ENCODE measurements at places on chromosomes 2 and 18.
A peak's percentile ranks its signal among the peaks of the same experiment; 100 is the strongest.

- DNase-seq: no peak
Measured at GRCh38 chr2:12766421-12766879, 49.7 kb downstream of the TRIB2 start.

- no peak for DNase-seq
Measured at GRCh38 chr2:108315444-108315934, 26.8 kb downstream of the SULT1C2 start.

- DNase-seq: no peak
Measured at GRCh38 chr2:162560291-162560690, 216.4 kb downstream of the GCA start.

DNA sequence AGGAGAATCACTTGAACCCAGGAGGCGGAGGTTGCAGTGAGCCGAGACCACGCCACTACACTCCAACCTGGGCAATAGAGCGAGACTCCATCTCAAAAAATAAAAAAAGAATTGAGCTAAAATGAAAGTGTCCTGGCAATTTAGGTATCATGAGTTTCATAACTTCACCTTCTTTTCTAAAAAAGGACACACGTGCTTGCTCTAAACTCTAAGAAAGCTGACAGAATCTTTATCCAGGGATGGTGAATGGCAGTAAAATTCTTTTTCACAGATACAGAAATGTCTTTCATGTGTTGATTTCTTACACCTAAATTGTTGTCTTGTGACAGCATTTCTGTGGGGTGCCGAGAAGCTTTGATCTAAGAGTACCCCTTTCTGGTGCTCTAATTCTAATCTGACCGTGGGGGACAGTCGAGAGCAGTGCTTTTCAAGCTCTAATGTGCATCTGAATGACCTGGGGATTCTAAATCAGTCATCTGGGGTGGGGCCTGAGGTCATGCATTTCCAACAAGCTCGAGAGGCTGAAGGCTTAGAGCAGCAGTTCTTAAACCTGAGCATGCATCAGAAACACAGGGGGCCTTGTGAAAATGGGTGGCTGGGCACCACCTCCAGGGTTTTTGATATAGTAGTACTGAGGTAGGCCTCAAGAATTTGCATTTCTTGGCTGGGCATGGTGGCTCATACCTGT lies 42.1 kb upstream of the REL start:
- DNase-seq: no peak

DNA sequence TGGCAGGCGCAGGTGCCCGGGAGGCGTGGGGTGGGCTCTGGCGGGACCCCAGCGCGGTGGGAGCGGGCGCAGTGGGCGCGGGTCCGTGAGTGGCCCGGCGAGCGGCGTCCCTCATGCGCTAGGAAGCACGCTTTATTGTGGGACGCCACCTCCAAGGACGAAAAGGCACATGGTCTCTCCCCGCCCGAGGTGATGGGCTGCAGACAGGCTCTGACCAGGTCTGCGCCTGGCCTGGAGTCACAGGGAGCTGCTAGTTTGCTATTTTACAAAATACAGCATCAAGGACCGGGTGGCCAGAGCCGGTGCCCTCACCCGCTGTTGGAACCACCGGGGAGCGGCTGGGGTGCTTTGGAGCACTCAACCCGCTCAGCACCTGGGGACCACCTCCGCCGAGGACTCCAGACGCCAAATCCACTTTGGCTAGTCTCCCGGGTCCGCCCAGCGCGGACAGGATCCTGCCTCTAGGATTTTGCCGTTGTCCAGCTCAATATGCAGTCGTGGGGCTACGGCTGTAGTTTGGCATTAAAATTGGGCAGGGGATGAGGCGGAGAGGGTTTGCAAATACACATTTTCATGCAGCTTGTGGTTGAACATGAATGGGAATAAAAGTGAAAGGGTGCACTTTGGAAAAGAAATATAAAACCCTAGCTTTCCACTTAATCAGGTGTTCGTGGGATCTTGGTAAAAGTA lies 65.4 kb downstream of the LRRFIP1 start:
- DNase-seq: peak; percentile 62

GRCh38 chr2:73827018-73827417 lies 1.7 kb upstream of the STAMBP start:
- DNase-seq: peak; percentile 72

DNA sequence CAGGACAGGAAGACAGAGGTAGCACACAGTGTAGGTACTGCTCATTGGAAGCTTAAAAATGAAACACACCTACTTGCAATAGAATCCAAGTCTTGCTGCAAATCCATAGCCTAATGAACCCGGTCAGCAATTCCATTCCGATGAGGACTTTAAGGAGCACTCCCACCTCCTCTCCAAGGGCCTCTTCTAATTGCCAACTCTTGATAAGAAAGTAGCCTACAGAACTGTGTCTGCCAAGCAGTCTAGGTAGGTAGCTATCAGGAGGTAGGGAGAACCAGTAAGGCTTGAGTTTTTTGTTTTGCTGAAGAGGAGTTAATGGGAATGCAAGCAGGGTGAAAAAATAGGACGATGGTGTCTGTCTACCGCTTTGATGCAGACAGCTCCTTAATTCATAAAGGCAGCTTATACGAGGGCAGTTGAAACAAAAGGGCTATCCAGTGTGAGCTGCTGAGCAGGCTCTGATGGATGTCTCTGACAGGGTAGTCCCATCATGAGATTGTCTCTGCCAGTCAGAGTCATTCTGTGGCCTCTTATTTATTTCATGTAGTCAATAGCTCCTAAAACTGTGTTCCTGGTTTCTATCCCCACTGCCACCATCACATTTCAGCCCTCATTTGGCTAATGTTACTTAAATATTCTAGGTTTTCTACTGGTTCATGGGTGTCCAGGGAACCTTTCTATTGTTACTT lies 155.6 kb upstream of the DNMT3A start:
- DNase-seq: no peak

DNA sequence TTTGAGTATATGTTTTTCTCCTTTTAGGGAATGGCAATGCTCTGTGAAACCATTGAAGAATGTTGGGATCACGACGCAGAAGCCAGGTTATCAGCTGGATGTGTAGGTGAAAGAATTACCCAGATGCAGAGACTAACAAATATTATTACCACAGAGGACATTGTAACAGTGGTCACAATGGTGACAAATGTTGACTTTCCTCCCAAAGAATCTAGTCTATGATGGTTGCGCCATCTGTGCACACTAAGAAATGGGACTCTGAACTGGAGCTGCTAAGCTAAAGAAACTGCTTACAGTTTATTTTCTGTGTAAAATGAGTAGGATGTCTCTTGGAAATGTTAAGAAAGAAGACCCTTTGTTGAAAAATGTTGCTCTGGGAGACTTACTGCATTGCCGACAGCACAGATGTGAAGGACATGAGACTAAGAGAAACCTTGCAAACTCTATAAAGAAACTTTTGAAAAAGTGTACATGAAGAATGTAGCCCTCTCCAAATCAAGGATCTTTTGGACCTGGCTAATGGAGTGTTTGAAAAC lies 82.3 kb downstream of the ACVR2A start:
- DNase-seq: no peak

GRCh38 chr18:54086046-54086802 lies 138.2 kb downstream of the MBD2 start:
- peak; percentile 85 for DNase-seq

DNA sequence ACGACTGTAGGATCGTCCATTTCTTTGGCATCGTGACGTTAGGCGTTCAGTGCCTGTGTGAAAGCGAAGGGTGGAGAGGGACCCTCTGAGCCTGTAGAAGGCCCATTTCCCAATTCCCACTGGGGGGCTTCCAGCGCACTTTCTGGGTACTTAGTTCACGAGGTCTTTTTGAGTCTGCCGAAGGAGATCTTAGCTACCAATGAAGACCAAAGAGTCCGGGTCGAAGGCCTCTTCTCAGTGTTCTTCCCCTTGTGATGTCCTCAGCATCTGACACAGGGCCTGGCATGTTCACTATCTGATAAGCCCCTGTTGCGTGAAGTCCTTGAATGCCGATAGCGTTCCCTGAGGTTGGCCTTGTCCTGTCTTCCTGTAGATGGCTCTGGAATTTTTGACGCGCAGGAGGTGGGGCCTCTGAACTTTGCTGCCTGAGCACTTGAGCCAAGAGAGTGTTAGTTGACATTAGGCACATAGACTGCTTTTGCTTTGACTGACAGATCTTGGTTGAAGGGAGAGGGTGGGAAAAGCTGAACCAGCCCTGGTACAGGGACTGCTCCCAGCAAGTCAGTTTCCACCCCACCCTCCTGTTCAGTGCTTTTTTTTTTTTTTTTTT lies 52.8 kb downstream of the LDLRAD4 start:
- DNase-seq: no peak

GRCh38 chr2:173043476-173043875 lies 32.2 kb upstream of the MAP3K20 start:
- peak; percentile 62 for DNase-seq

DNA sequence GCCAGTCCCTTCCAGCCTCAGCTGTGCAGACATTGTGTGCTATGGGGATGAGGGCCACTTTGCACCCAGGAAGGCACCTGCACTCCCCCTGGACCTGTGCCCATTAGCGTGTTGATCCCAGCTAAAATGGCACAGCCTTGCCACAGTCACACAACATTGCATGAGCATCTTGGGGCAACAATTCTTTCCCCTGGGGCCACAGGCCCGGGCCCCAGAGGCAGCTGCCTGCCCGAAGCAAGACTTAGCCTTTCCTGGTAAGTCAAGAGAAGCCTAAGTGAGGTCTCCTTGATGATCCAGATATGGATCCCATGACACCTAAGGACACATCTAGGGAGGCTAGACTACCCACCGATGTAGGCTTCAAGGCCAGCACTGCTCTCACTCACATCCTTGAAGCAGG lies 202.1 kb downstream of the BCL11A start:
- no peak for DNase-seq

GRCh38 chr18:43009674-43010073 lies 105.8 kb downstream of the RIT2 start:
- DNase-seq: no peak

GRCh38 chr2:165952741-165953211 lies 800 bp downstream of the TTC21B start:
- peak; percentile 14 for DNase-seq

DNA sequence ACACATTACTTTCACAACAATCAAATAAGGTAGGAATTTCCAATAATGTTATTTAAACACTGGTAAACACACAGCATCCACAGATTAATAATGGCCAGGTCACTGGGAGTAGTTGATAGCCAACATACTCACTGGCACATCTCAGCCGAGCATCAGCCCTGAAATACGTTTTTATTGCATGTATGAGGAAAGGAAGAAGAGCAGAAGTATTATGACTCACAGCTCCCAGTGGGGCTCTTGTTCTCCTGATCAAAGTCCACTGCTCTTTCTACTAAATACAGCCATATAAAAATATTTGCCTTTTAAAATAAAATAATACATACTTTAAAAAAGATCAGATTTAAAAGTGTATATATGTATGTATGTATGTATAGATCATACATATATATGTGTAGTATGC lies 999.6 kb downstream of the SUCLG1 start:
- peak; percentile 2 for DNase-seq

DNA sequence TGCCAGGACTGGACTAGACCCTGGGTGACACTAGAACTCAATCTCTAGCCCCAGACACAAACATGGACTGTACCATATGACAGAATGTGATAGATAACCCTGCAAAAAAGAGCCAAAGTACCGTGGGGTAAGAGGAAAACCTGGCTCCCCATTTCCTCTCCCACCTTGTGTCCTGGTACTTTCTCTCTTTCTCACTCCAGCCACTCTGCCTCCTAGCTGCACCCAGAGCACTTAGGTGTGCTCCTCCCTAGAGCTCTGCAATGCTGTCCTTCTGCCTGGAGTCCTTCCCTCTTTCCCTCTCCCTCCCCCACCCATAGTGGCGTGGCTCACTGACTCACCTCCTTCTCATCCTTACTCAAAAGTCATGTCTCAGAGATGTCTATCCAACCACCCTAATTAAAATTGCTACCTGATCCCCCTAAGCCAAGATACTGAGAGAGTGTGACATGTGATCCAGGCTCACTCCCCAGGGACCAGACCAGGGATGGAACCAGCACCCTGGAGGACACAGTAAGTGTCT lies 171.3 kb downstream of the LOXHD1 start:
- no peak for DNase-seq

GRCh38 chr2:213846856-213847255 lies 562.6 kb downstream of the SPAG16 start:
- no peak for DNase-seq

DNA sequence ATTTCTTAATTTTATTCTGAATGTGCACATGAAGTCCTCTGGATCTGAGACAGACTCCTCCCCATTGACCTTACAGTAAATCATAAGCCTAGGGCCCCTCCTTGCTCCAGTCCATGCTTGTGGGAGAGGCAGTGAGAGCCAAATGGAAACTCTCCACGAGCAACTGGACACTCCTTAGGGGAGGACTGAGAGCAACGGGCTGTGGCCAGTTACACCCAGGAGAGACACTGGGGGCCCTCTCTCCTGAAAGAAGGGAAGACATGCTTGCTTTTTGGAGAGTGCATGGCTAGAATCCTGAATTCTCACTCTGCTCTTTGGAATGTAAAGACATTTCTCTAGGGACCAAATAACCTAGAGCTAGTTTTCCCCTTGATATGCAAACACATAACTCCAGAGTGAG lies 49.0 kb upstream of the BIN1 start:
- no peak for DNase-seq

Measured in NB4 (cell line).